ENCODE measurements at places on chromosomes 1 and 21. TPM values are rescaled to one million over a fixed set of nuclear protein-coding genes. Genes with fewer than 3 reads are reported as not detected.

Gene S100A7A
- not detected for total RNA-seq

GRCh38 chr1:153509729-153510354 lies 25.9 kb downstream of the S100A6 start:
- H3K4me1 ChIP-seq: no peaks in the 10 kb centered on the region
- H3K27ac ChIP-seq: no peak overlapping the region
- DNase-seq: no peak
- no peaks in the 10 kb centered on the region for H3K36me3 ChIP-seq

Gene ASAP3
- 36.7 TPM for total RNA-seq

- H3K27me3 ChIP-seq: no peaks in the 10 kb centered on the region
- H3K4me3 ChIP-seq: peak overlapping the region; percentile 60
- H3K4me1 ChIP-seq: peaks cover 53% of the 10 kb centered on the region
- H3K27ac ChIP-seq: peak overlapping the region; percentile 98
Measured at GRCh38 chr21:38807986-38808385, 2.3 kb downstream of the ETS2 start.

Gene CLDN8
- total RNA-seq: 1.6 TPM

GRCh38 chr1:14706631-14707030 lies 108.1 kb downstream of the KAZN start:
- H3K36me3 ChIP-seq: no peaks in the 10 kb centered on the region
- DNase-seq: no peak
- H3K27ac ChIP-seq: no peak overlapping the region
- H3K4me1 ChIP-seq: no peaks in the 10 kb centered on the region
- no peak overlapping the region for H3K4me3 ChIP-seq

Gene SLC19A2
- total RNA-seq: 13.1 TPM

- DNase-seq: no peak
- H3K4me1 ChIP-seq: no peaks in the 10 kb centered on the region
- no peaks in the 10 kb centered on the region for H3K27me3 ChIP-seq
- no peak overlapping the region for H3K27ac ChIP-seq
- H3K36me3 ChIP-seq: no peaks in the 10 kb centered on the region
Measured at GRCh38 chr1:246319083-246319714, 187.9 kb downstream of the SMYD3 start.

Gene KIF17
- total RNA-seq: 7.8 TPM

DNA sequence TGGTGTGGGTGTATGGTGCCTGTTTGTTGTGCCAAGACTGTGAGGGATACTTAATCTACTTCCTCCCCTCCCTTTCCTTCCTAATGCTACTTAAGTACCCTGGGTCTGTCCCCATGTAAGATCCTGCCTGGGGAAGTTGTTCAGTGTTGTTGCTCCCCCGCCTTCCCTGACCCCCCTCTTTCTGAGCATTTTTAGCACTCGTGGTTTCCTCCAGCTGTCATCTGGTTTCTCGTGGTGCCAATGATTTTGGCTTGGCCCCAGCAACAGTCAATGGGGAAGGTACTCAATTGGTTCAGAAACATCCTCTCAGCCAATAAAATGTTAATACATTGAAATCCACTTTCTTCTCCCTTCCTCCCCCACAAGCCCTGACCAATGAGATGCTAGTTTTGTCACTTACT lies 8.0 kb upstream of the B4GALT3 start:
- H3K4me1 ChIP-seq: peaks cover 34% of the 10 kb centered on the region
- no peaks in the 10 kb centered on the region for H3K27me3 ChIP-seq
- no peaks in the 10 kb centered on the region for H3K36me3 ChIP-seq
- H3K27ac ChIP-seq: peak overlapping the region; percentile 48

Gene CELA2A
- 2.3 TPM for total RNA-seq

DNA sequence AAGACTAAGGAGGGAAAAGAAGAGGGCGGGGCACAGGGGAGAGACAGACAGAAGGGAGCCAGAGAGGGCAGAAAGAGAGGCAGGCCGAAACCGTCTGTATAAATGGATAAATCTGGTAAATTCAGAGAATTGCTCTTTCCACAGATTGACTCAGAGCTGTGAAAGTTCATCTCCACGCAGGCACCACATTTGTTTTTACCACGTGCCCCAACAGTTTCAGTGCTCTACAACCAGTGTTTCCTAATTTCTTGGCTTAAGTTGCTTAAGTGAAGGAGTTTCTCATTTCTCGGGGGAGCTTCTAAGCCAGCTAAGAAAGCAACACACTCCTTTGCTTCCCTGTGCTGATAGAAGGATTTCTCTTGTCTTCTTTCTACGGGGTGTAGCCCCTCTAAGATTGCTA lies 87.1 kb downstream of the ENAH start:
- DNase-seq: peak; percentile 24
- no peaks in the 10 kb centered on the region for H3K27me3 ChIP-seq
- H3K36me3 ChIP-seq: no peaks in the 10 kb centered on the region
- no peak overlapping the region for H3K4me3 ChIP-seq

Gene CLDN17
- total RNA-seq: not detected

Gene IQCC
- 1.2 TPM for total RNA-seq

DNA sequence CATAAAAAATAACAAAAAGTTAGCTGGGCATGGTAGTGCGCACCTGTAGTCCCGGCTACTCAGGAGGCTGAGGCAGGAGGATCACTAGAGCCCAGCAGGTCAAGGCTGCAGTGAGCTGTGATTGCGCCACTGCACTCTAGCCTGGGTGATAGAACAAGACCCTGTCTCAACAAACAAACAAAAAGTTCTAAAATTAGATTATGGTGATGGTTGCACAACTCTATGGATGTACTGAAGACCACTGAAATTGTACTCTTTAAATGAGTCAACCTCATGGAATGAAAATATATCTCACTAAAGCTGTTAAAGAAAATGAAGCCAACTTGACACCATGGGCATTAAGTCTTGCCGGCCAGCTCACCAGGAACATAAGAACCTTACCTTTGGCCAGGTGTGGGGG lies 9.1 kb downstream of the MRAP start:
- no peak overlapping the region for H3K4me3 ChIP-seq
- no peak for DNase-seq
- H3K4me1 ChIP-seq: no peaks in the 10 kb centered on the region
- no peak overlapping the region for H3K27ac ChIP-seq
- peaks cover 7% of the 10 kb centered on the region for H3K36me3 ChIP-seq
- H3K27me3 ChIP-seq: no peaks in the 10 kb centered on the region

DNA sequence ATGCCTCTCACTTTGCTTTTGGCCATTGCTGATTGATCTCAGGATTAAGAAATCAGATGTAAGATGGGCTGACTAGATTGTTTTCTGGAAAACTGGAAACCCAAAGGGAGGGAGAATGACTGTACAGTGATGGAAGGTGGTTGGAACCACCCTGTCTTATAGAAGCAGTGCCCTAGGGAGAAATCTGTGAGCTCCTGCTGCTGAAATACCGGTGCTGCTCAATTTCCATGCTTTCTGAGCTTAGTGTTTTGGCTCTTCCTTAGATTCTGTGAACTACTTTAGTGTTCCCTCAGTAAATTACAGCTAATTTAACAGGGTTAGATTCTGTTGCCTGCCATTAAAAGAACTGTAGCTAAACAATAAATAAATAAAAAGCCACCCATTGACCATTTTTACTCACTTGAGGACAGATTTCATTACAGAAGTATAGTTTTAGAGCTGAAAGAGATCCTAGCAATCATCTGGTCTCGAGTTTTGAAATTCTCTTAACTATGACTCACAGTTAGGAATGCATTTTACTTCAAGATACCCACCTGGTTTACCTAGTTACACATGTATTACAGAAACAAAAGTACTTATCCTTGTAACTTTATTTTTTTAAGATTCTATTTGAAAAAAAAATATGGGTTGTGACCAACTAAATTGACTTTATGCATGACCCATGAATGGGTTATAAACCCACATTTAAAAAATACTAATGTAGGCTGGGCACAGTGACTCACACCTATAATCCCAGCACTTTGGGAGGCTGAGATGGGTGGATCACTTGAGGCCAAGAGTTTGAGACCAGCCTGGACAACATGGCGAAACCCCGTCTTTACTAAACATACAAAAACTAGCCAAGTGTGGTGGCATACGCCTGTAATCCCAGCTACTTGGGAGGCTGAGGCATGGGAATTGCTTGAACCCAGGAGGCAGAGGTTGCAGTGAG lies 33.2 kb downstream of the CAMSAP2 start:
- DNase-seq: no peak
- peaks cover 5% of the 10 kb centered on the region for H3K36me3 ChIP-seq
- H3K27me3 ChIP-seq: no peaks in the 10 kb centered on the region

GRCh38 chr1:217211486-217211885 lies 419.4 kb downstream of the GPATCH2 start:
- H3K27me3 ChIP-seq: no peaks in the 10 kb centered on the region
